ENCODE measurements at places on chromosomes 5 and 9. TPM values are rescaled to one million over a fixed set of nuclear protein-coding genes. Genes with fewer than 3 reads are reported as not detected.

Gene ACTBL2
- not detected for total RNA-seq

DNA sequence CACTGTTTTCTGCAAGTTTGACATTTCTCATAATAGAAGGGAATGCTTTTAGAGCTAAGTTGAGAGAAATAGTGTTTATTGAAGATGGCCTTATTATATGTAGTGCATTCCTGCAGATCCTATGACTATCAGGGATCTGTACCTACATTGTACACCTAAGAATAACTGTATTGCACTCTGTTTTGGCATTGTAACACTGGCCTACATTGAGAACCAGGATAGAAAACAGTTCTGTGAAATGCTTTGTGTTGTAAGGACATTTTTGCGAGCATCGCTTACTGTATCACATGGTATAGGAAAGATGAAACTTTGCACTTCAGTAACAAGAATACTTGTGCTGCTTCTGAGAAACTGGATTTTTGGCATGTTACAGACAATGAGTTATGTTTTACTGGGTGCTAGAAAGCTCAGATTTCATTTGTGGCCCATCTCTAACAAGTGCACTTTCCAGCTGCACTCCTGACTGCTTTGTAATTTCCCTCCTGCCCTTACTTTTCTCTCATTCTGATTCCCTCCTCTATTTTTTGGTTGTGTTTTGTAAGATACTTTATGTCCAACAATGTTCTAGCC is 30.6 kb downstream of the C9orf85 start:
- no peak for DNase-seq

- no peak for DNase-seq
Measured at GRCh38 chr5:157519579-157520253, 55.9 kb downstream of the ADAM19 start.

GRCh38 chr5:151900891-151901290 is 23.8 kb downstream of the GLRA1 start:
- DNase-seq: no peak

DNA sequence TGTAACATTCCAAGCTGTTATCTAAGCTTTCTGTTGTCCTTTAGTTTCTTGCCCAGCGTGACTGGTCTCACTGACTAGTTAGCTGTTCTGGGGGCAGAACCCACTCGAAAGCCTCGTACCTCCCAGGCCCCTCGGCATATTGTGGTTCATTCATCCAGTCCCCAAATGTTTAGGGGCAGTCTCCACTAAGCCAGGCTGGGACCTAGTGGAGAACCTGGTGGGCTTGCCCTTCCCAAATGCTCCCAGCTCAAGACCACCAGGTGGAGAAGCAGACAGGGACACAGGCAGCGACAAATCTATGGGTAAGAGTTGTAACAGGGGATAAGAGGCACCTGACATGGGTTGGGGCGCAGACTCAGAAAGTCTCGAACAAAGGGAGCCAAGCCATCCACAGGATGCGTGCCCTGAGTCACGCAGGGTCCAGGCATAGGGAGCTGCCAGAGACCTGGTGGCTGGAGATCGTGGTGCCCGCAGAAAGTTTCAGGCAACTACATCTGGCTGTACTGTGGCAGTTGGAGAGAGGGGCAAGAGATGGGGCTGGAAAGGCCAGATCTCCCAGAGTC is 851 bp upstream of the EEIG1 start:
- DNase-seq: no peak

GRCh38 chr9:35162605-35163315 is 951 bp downstream of the UNC13B start:
- DNase-seq: peak; percentile 44
